ENCODE measurements at places on chromosomes 1 and 21. TPM values are rescaled to one million over a fixed set of nuclear protein-coding genes. Genes with fewer than 3 reads are reported as not detected.
A peak's percentile ranks its signal among the peaks of the same experiment; 100 is the strongest.

DNA sequence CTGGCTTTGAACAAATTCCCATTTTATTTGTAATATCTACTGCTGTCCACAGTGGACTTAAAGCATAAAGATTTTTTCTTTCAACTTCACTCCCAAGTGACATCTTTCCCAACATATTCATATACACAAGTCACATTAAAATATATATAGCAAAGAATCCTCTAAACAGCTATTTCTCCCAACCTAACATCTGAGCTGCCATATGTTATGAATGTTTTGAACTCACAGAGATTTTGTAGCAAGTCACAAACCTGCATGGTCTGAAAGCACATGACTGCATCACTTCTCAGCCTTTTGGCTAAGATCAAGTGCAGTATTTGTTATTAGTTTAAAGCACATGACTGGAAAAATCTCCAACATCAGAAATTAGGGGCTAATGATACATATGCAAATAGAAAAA is 7.7 kb upstream of the HFM1 start:
- no peaks in the 10 kb centered on the region for H3K4me1 ChIP-seq
- H3K36me3 ChIP-seq, result no peaks in the 10 kb centered on the region
- H3K27me3 ChIP-seq, result no peaks in the 10 kb centered on the region
- DNase-seq, result no peak

- H3K27ac ChIP-seq, result no peak overlapping the region
- no peak for DNase-seq
- no peaks in the 10 kb centered on the region for H3K27me3 ChIP-seq
- no peaks in the 10 kb centered on the region for H3K4me1 ChIP-seq
- H3K36me3 ChIP-seq, result no peaks in the 10 kb centered on the region
These were observed 22.3 kb upstream of the AGPAT3 start for GRCh38 chr21:43842742-43843141.

- H3K27me3 ChIP-seq, result no peaks in the 10 kb centered on the region
- no peak for DNase-seq
- no peaks in the 10 kb centered on the region for H3K4me1 ChIP-seq
- no peak overlapping the region for H3K4me3 ChIP-seq
- H3K36me3 ChIP-seq, result no peaks in the 10 kb centered on the region
These were observed 120.6 kb downstream of the FASLG start for GRCh38 chr1:172779491-172779890.

DNA sequence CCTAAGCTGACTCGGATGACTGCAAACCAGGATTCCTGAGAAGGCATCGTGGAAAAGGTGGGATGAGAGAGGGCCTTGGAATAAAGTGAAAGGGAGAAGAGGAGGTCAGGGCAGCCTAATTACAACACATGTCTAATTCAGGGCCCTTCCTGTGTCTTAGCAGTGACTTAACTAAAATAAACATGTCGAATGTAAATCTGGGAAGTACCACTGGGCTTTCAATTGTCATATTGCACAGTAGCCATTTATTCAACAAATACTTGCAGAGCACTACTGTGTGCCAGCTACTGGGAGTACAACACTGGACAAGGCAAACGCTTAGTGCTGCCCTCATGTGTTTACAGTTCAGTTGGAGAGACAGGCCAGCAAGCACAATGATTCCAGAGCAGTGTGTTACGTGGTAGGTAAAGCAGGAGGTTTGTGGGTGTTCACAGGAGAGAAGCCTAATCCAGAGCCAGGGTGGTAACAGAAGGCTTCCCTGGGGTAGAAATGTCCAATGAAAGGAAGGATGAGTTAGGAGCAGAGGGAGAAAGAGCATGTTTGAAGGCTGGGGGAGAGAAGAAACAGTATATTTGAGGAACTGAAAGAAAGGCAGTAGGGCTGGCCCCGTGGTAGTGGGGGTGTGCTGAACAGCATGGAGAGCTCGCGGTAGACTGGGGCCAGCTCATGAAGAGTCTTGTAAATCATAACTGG is 38.0 kb upstream of the RASAL2 start:
- H3K4me1 ChIP-seq, result peaks cover 49% of the 10 kb centered on the region
- peak overlapping the region; percentile 56 for H3K27ac ChIP-seq
- no peaks in the 10 kb centered on the region for H3K27me3 ChIP-seq
- no peak for DNase-seq
- H3K36me3 ChIP-seq, result no peaks in the 10 kb centered on the region
- no peak overlapping the region for H3K4me3 ChIP-seq

DNA sequence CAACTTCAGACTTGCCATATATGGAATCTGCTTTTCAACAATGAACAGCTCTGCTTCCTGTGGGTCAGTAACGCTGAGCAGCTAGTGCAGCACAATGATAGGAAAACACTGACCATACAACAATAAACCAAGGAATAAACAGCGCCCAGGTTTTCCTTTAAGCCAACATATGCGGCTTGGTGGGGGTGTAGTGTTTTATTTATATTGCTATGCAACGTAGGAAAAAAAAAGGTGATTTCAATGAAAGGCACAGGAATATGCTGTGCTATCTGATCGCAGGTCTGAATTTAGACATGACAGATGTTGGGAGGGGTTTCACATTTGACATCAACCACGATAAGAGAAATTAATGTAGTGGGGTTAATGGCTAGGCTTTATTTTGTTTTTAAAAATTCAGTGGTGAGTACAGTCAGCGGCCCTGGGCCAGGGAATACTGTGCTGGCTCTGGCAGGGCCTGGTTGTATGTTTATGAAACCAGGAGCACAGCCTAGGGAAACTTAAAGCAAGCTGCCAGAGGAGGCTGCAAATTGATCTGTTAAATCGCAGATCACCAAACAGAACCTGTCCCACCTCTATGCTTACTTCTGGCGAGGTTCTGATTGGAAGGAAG is 4.3 kb downstream of the TSPAN2 start:
- H3K4me3 ChIP-seq, result no peak overlapping the region
- DNase-seq, result no peak
- H3K4me1 ChIP-seq, result peaks cover 16% of the 10 kb centered on the region

DNA sequence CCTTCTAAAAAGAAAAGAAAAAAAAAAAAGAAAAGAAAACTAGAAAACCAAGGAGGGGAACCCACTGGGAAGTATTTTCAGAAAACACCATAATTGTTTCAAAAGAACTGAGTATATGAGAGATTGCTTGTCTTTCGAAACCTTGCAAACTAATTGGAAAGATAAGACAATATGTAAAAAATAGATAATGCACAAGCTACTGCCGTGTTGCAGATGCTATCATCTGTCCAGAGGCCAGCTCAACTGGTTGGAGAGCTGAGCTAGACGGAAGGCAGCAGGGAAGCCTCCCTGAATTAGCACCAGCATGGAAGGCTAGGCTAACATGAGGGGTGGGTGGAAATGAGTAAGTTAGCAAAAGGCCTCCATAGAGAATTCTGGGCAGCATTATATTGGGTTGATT is 16.2 kb upstream of the CACHD1 start:
- no peaks in the 10 kb centered on the region for H3K4me1 ChIP-seq
- H3K27me3 ChIP-seq, result no peaks in the 10 kb centered on the region
- no peaks in the 10 kb centered on the region for H3K36me3 ChIP-seq

DNA sequence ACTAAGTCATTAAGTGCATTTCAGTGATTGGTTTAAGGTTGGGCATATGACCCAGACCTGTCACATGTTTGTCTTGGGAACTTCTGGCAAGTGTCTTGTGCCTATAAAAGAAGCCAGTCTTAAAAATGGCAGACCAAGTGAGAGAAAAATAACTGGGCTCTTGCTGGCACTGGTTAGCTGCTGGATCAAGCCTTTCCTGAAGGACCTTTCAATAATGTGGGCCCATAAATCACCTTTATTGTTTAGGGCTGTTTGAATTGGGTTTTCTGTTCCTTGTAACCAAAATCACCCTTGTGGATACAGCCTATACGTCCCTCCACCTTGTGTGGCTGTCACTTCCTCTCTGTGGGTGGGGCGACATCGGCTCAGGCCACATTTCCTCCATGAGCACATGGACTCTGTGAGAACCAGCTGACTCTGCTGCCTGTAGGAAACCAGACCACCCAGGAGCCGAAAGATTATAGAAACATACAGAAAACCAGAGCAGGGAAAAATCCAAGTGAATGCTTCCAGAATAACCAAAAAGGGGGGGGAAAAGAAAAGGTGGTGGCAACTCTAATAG is 25.6 kb upstream of the WNT4 start:
- no peaks in the 10 kb centered on the region for H3K27me3 ChIP-seq
- H3K4me3 ChIP-seq, result no peak overlapping the region
- no peaks in the 10 kb centered on the region for H3K4me1 ChIP-seq
- no peaks in the 10 kb centered on the region for H3K36me3 ChIP-seq
- H3K27ac ChIP-seq, result no peak overlapping the region

DNA sequence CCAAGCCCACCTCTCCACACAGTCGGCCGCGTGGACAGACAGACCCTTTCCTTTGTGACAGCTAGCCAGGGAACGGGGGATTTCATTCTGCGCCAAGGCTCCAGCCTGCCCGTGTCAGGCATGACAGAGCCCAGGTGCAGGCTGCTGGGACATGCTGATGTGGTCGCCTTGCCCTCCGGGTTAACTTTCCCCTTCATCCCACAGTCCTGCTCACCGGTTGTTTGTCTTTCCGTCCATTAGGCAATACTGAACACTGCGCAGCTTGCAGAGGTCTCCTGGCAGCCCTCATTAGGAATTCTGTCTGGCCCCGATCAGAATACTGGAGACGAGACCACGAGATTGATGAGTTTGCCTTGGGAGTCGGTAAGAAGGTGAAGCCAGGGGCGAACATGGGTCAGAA is 62.8 kb downstream of the SPSB1 start:
- H3K4me3 ChIP-seq, result no peak overlapping the region
- H3K27ac ChIP-seq, result no peak overlapping the region
- no peaks in the 10 kb centered on the region for H3K27me3 ChIP-seq
- H3K36me3 ChIP-seq, result no peaks in the 10 kb centered on the region
- peaks cover 32% of the 10 kb centered on the region for H3K4me1 ChIP-seq
- DNase-seq, result no peak

DNA sequence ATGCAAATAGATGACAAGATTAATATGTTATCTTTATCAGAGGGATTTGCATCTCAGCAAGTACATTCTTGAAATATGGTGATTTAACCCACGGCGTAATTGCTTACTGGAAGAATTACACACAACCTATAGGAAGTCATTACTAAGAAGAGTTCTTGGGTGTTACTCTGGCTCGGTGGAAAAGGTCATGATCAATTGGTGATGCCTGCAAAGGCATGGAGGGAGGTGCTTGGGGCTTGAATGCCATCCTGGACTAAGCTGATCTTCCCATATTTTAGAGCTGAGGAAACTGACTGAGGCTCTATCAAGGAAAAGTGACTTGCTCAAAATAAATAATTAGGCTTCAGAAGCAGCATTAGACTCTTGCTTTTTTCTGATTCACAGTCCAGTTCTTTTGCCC is 137.5 kb upstream of the JUN start:
- no peak overlapping the region for H3K4me3 ChIP-seq
- H3K36me3 ChIP-seq, result no peaks in the 10 kb centered on the region
- no peaks in the 10 kb centered on the region for H3K27me3 ChIP-seq
- DNase-seq, result peak; percentile 27

PPFIA4 gene
- 11.5 TPM for total RNA-seq

SIM2 gene
- total RNA-seq, result not detected

SCYL3 gene
- total RNA-seq, result 11.8 TPM

Measured in vagina (tissue), 2 donors.